ENCODE measurements at places on chromosomes 13 and 19.

GRCh38 chr19:9940778-9941177 is 4.5 kb upstream of the OLFM2 start:
- DNase-seq = no peak

GRCh38 chr13:97298816-97299215 is 76.7 kb downstream of the MBNL2 start:
- DNase-seq = no peak

DNA sequence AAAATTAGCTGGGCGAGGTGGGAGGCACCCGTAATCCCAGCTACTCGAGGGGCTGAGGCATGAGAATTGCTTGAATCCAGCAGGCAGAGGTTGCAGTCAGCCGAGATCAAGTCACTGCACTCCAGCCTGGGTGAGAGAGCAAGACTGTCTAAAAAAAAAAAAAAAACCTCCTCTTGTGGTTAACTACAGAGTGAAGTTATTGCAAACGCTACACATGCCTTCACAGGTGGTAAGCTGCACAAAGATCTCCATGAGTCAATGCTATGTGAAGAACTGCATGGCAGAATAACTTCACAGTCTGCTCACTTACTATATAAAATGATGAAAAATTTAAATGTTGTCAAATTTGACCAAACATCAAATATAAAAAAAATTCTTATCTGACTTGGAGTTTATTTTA is 436.8 kb downstream of the FGF14 start:
- DNase-seq = no peak

DNA sequence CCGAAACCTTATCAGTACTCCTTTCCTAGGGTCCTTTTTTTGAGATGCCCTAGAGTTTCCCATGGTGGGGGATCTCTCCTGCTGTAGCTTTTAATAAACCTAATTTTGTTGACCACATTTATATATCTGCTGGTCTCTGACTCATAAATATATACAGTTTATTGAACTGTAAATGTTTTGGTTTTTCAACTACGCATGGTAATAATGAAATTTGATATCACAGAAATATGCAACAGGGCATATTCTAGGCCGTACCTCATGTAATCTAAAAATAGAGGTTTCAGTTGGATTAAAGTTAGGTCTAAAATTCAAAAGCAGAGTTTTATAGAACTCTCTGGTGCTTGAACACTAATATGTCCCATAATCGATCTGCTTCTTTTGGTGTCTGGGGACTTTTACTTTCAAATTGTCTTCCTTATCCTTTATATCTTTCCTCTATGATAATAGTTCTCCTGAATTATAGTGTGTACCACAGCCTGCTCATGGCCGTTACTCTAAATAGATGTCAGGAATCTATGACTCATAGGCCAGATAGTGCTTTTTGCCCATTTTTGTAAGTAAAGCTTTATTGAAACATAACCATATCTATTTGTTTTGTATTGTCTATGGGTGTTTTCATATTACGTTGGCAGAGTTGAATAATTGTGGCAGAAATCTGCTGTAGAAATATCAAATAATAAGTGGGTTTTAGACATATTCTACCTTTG is 324.8 kb upstream of the PCDH9 start:
- DNase-seq = no peak

DNA sequence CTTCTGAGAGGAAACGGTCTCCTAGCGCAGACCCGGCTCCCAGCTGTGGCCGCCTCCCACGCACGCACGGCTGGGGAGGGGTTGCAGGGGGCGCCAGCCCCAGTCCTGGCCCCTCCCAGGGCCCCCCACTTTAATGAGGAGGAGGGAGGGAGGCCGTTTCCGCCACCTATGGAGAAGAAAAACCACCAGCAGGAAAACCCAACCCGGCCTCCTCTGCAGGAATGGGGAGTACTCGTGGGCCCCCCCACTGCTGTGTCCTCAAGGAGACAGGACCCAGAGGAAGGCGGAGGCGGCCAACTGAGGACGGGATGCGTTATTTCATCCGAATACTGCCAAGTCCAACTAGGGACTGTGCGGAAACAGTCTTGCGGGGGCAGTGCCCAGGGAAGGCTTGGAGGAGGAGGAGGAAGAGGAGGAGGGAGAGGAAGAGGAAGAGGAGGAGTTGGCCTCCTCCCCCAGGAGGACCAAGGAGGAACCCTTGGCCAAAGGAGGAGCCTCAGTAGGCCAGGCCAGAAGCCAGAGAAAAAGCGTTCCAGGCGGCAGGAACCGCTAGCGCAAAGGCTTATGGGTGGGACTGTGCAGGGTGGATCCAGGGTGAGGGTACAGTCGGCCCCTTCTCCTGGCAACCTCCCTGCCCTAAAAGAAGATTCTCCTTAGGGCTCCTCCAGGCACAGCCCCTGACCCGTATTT is 3.9 kb upstream of the SSBP4 start:
- DNase-seq = no peak

- no peak for DNase-seq
These were observed 8.0 kb downstream of the KLC3 start for GRCh38 chr19:45348367-45349125.

GRCh38 chr13:98900442-98900841 is 77.4 kb downstream of the DOCK9 start:
- DNase-seq = no peak

- no peak for DNase-seq
These were observed 12.2 kb downstream of the SUGP2 start for GRCh38 chr19:19021115-19021514.

DNA sequence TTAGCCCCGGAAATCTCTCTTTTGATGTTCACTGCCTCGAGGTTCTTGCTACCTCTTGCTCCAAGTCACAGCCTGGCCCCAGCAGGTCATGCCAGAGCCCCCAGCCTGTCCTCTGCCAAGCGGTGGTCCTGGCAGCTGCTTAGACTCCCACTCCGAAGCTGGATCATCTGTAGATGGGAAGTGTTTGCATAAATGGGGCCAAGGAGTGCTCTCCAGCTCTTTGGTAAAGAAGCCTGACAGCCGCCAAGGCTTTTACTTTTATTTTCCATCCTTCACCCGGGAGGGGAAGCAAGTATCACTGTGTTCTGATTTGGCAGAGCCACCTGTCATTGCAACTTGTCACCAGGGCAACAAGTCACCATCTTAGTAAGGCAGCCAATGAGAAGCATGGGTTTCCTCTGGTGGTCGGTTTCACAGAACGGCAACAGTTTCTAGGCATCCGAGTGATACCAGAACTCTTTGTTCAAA is 10.6 kb upstream of the RETN start:
- DNase-seq = no peak

DNA sequence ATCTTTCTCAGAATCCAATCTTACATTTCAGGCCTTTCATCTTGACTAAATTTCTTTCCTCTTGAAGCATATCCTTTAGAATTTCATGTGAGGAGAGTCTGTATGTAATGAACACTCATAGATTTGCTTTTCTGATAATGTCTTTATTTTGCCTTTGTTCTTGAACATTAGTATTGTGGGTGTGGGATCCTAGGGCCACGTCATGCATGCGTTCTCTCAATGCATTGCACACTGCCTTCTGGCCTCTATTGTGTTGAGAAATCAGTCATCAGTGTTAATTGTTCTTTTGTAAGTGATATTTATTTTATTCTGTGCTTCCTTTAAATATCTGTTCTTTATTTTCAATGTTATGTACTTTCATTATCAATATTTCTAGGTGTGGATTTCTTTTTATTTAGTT is 364.9 kb downstream of the OXGR1 start:
- no peak for DNase-seq

DNA sequence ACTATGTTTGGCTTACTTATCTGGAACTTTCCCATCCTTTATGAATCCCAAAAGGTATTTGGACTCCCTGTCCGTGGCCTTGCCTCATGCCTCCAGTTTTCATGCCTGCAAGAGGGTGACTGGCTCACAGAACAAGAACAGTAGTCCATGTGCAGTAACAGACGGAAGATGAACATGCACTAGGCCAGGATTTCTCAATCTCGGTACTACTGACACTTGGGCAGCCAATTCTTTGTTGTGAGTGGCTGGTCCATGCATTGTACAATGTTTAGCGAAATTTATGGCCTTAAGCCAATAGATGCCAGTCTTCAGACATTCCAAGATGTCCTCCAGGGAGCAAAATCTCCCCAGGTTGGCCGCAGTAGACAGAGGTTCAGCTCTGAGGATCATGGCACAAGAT is 61.9 kb downstream of the DOCK9 start:
- no peak for DNase-seq

- no peak for DNase-seq
These were observed 76.8 kb downstream of the KCTD12 start for GRCh38 chr13:76809389-76809788.

DNA sequence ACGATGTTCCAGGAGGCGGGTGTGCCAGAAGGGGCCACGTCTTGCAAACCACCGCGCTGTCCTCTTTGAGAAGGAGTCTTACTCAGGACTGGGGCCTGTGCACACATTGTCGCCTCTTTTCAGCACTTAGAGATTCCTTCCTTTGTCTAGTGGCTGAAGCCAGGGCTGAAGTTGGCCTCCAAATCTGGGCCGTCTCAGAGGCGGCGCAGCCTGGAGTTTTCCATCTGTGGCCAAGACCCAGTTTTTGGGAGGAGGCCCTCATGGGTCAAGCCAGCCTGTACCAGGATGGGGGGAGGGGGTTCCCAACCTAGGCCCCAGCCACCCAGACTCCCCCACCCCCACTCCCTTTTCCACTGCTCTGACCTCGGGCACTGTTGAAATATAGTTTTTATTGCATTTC is 11.8 kb downstream of the ANO8 start:
- no peak for DNase-seq
